ENCODE measurements at places on chromosomes 11 and 22.

DNA sequence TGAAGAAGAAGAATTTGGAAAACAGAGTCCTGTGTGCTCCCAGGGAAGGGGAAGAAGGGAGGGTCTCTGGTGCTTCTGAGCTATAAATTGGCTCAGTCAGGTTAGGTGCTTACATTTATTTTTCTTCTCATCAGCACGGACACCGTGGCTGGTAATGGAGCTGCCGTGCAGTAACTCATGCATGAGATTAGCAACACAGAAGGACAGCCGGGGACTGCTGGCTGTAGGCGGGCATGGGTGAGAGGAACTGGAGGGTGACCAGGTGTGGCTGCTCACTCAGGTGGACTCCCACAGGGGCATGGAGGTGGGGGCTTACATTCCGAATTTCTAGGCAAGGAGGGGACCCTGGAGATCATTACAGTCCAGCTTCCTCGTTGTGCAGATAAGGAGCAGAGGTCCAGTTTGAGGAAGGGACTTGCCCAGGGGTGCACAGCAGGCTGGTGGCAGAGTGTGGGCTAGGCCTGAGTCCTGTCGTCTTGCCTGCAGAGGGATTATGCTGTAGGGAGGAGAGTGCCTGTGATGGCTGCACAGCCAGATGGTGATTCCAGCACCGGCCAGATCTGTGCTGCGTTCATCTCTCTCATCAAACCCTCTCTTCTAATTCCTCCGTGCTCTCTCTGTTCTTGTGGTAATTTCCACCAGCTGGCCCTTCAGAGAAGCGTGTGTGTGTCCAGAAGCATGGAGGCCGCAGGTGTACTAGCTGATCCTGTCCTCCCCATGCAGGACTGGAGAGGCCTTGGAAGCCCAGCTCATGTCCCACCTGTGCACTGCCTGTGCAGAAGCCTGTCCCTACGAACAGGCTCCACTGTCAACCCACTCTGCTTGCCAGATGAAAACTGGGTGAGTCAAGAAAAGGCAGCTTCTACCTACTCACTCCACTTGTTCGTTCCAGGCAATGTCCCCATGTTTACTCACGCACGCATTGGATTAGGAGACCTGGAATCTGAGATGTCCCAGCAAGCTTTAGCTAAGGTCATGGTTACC, 78.9 kb downstream of the NTM start:
- no peak for DNase-seq

DNA sequence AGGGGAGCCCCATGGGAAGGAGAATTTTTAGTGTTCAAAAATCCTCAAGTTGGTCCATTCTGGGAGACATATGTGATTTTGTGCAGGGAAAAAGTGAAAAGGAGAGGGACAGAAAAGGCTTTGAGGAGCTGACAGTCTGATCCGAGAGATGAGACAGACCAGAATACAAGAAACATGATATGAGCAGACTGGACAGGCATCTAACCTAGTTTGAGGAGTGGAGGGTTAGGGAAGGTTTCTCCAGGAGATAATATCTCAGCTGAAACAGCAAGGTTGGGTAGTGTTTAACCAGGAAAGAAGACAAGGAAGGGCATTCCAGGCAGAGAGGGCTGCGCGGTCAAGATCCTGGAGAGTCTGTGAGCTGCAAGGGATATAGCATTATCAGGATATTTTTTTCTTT, 101.4 kb upstream of the NCAM1 start:
- DNase-seq = no peak

- DNase-seq = no peak
Measured at GRCh38 chr11:114097832-114098231, 38.3 kb downstream of the ZBTB16 start.

- DNase-seq = no peak
Measured at GRCh38 chr11:116852261-116853031, 15.0 kb upstream of the APOA1 start.

DNA sequence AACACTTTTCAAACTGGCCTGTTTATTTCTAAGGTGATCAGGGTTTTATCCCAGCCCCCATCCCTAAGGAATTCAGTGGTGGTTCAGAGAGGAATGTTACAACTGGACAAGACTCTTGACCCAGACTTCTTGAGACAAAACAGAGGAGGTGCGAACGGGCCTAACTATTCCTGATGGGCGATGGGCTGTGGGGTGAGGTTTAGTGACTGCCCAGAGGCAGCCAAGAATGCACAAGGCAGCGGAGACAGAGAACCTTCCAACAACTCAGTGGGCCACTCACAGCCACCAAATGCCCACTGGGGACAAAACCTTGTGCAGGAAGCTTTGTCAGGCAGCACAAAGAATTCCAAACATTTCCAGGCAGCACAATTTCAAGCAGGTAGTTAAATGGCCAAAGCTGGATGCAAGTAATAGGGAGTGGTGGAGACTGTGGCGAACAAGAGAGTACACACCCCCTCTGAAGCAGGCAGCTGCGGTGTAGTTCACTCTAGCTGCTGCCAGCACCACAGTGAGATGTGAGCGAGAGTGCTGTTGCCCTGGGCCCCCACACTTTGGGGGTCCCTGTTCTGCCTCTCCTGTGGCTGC, 29.2 kb downstream of the SCUBE1 start:
- no peak for DNase-seq

- DNase-seq = no peak
Measured at GRCh38 chr22:35418088-35418487, 18.1 kb downstream of the MCM5 start.

- no peak for DNase-seq
Measured at GRCh38 chr11:2542406-2542805, 97.6 kb downstream of the KCNQ1 start.

- no peak for DNase-seq
Measured at GRCh38 chr11:113034576-113034975, 73.4 kb downstream of the NCAM1 start.

DNA sequence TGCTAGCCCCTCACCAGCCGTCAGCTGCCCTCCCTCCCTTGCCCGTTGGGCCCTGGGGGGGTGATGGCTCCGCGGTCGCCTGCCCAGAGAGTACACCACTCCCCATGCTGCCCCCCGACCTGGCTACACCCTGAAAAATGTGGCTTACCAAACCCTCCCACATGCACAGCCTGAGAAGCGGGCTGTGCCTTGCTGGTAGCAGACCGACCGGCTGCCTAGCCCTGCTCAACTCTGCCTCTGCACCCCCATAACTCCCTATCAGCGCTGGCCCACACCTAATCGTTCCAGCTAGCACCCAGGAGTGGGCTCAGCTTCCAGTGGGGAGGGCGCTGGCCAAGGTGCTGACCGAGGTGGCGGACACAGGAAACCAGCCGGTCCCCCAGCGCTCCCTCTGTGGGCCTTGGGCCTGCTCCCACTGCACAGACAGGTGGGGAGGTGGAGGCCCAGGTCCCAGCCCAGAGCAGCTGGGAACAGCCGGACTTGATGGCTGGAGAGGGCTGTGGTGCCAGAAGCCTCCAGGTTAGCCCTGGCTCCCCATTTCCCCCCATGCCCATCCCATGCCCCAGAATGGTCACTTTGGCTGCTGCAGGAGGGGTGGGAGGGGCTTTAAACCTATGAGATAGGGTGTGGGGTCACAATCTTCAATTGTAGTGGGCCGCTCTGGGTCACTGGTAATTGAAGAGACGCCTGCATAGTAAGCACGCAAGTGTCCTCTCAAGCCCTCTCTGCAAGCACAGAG, 32.1 kb upstream of the PRODH start:
- no peak for DNase-seq

DNA sequence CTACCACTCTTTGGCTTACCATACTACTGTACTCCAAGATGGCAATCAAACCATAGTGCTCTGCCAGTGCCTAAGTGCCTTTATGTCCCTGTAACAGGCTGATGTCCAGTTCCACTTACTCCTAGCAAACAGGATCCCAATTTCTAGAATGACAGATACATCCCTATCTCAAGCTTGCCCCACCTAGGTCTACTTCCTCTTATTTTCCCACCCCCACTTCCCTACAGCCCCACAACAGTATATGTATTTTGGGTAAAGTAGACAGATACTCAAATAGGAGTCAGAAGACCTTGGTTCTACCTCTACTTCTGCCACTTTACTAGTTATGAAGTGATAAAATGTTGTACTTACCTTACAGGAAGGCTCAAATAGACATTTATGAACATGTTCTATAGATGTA, 24.1 kb downstream of the SIK3 start:
- no peak for DNase-seq

GRCh38 chr11:130390071-130390758, 38.2 kb downstream of the ADAMTS8 start:
- DNase-seq = no peak

GRCh38 chr22:24188705-24189248, 7.5 kb downstream of the SUSD2 start:
- peak; percentile 24 for DNase-seq

GRCh38 chr11:58933661-58934060, 5.6 kb upstream of the GLYATL1 start:
- DNase-seq = no peak

DNA sequence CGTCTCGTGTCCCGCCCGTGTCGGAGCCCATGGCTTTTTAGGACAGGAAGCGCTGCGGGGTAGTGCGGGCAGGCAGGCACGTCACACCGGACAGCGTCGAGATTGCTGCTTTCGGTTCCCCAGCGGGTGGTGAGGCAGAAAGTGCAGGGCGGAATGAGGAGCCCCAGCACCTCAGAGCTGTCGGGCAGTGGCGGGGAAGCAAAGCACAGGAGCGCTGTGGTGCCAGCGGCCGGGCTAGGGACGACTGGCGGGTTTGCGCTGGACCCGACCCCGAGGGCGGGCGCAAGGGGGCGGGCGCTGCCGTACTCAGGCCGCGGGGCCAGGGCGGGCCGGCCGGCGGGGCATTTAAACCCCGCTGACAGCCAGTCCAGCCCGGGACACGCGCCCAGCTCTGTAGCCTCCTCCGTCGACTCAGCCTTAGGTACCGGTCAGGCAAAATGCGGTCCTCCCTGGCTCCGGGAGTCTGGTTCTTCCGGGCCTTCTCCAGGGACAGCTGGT, at the start of gene SLC37A2:
Gene SLC37A2, plus strand, starts transcription at position 375 of the 498 bp plus-strand sequence. Its CDS starts 63 bp downstream, at position 438.
- peak; percentile 91 for DNase-seq

GRCh38 chr11:123193742-123194141, 1.3 kb downstream of the CLMP start:
- DNase-seq = peak; percentile 52

GRCh38 chr22:22208652-22209051, 35.9 kb upstream of the VPREB1 start:
- no peak for DNase-seq

- no peak for DNase-seq
Measured at GRCh38 chr11:3674189-3674588, 3.0 kb upstream of the CHRNA10 start.

- DNase-seq = no peak
Measured at GRCh38 chr11:46521961-46522681, 71.7 kb downstream of the AMBRA1 start.

DNA sequence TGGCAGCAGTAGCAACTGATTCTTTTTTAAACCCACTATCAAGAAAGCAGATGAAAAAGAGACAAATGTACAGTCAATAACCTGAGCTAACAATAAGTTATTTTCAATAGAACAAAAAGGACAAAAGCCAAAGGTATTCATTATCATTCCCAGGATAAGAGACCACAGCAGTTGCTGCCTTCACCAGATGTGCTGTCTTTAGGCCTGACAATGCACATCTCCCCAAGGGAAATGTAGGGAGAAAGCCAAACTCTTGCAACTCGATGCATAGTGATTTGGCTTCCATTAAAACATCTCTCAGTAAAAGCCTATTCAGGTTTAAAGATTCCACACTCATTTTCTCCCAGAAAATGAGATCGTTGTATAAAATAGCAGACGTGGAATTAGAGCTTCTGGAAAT, 210.7 kb downstream of the METTL15 start:
- DNase-seq = no peak

DNA sequence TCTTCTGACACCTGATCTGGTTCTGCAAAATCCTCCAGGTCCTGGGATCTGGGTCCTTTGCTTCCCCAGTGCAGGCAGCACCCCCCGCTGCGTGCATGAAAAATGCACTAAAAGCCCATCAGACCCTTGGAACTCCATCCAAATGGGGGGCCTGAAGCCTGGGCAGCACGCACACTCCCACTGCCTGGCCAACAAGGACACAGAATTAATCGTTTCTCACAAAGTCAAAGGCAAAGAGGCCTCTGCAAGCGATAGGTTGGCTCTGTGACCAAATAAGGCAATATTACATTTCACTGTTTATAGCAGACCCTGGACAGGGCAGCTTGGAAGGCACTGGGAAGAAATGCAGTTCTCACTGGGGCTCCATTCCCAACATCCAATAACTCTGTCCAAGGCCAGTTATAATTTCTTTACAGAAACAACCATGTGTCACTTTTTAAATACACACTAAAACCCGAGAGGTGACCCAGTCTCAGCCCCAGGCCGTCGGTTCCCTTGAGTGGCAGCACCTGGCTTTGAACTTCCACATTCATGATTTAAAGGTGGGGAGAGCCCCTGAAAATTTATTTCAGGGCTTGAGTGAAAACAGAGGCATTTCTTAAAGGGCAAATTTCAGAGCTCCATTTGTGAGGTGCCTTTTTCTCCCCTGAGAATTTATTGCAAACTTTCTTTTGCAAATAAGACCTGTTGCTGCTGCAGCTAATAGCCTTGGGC, 114.4 kb upstream of the ANO1 start:
- no peak for DNase-seq

DNA sequence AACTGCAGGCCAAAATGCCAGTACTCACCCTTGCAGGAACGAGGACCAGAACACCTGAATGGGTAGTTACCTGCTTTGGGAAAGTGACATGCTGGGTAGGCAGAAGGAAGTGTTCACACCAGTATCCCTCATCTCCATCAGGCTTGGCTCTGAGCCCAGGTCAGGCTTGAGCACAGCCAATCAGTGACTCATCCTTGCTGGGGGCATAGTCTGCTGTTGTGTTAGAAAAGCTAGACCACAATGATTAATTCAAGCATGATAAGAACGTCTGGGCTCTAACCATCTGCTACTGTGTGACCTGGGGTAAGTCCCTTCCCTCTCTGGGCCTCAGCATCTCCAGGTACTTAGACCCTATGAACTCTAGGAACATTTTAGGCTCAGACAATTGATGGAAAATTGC, 450.4 kb downstream of the MIAT start:
- peak; percentile 79 for DNase-seq

- DNase-seq = no peak
Measured at GRCh38 chr11:13338019-13338426, 60.4 kb downstream of the BMAL1 start.

GRCh38 chr11:47394322-47395222, 13.8 kb upstream of the SLC39A13 start:
- no peak for DNase-seq

GRCh38 chr11:116173506-116173905, 599.3 kb downstream of the BUD13 start:
- DNase-seq = no peak

- DNase-seq = no peak
Measured at GRCh38 chr11:55571828-55572227, at the start of gene OR4C16. OR4C16 (plus strand) TSS chr11:55572128; CDS start chr11:55572128, 0 bp downstream.

DNA sequence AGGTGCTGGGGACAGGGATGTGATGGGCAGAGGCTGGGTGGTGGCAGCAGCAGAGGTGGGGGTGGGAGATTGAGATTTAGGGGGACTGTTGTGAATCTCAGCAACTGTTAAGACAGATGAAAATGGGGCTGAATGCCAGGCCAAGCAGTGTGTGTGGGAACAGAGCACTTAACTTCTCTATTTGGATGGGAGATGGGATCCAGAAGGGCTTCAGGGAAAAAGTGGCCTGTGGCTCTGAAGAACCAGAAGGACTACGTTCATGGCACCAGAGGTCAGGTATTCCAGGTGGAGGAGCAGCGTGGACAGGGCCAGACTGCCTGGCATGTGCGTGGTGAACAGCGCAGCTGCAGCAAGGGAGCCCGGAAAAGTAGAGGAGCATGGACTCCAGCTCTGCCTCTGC, 82.6 kb upstream of the SYT13 start:
- no peak for DNase-seq

- no peak for DNase-seq
Measured at GRCh38 chr22:39292561-39293074, 26.8 kb downstream of the RPL3 start.

- DNase-seq = no peak
Measured at GRCh38 chr11:86440305-86440716, 65.6 kb downstream of the CCDC81 start.

GRCh38 chr22:27388090-27388600, 413.4 kb downstream of the MN1 start:
- DNase-seq = no peak
